GM12865 (cell line): ENCODE measurements at places on chromosomes 7 and 10.
A peak's percentile ranks its signal among the peaks of the same experiment; 100 is the strongest.

- no peak for DNase-seq
Measured at GRCh38 chr7:108418946-108419345, 37.3 kb downstream of the NRCAM start.

- peak; percentile 54 for DNase-seq
Measured at GRCh38 chr7:28815369-28815927, 142.7 kb downstream of the TRIL start.

GRCh38 chr7:149207324-149208035 is 12.1 kb downstream of the ZNF282 start:
- no peak for DNase-seq

DNA sequence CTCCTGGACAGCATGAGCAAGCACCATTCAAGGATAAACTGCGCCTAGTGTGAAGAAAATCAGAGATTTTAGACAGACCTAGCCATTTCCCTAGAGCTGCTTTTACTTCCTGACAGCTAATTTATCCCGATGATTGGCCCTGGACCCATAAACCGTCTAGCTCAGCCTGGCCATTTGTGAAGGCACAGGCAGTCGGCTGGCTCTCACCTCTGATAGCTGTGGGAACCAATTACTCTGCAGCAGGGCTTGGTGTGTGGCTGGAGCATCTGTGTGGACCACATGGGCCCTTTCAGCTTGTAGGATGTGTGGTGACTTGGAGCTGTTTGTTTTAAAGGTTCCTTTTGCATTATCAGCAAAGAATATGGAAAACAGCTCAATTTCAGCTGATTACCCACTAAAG is 111.1 kb upstream of the NPY start:
- no peak for DNase-seq

DNA sequence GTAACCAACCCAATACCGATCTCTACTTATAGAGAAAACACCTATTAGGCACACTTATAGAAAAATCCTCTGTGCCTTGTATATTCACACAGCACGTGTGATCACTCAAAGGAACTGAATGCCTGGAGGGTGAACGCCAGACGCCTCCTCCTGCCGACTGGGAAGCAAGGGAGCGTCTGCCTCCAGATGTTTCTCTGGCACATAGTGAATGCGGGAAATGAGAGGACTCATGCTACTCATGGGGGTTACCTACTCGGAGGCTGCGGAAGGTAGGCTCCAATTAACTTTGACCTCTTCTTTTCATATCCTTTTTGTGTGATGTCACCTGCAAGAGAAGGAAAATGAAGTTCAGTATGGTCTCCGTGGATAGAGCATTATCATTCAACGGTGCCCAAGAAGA is 203.3 kb downstream of the DIP2C start:
- no peak for DNase-seq

GRCh38 chr7:37421861-37422500 is 26.7 kb downstream of the ELMO1 start:
- no peak for DNase-seq

DNA sequence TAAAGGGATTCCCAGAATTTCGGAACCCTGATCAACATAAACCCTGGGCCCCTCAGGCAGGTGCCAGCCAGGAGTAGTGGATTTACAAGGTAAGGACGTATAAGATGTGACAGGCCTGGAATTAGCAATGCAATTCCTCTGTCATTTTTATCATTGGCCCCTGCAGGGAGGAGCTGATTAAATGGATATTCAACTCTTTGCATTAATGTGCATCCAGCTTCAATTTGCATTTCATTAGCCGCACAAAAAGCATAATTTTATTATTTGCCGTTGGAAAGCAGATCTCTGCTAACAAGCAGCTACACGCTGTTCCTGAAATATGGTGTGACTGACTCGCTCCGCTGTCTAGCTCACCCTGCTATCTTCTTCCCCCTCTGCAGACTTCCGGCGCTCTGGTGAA is 195.8 kb downstream of the RPS24 start:
- DNase-seq: no peak

GRCh38 chr7:42080841-42081586 is 156.0 kb downstream of the GLI3 start:
- DNase-seq: no peak

DNA sequence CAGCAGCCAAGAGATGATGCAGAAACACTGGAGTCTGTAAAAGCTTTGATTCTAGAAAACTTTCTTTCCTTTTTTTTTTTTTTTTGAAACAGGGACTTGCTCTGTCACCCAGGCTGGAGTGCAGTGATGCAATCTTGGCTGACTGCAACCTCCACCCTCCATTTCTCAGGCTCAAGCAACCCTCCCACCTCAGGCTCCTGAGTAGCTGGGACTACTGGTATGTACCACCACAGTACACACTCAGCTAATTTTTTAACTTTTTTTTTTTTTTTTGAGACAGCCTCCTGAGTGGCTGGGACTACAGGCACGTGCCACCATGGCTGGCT is 17.0 kb upstream of the BAG3 start:
- no peak for DNase-seq

DNA sequence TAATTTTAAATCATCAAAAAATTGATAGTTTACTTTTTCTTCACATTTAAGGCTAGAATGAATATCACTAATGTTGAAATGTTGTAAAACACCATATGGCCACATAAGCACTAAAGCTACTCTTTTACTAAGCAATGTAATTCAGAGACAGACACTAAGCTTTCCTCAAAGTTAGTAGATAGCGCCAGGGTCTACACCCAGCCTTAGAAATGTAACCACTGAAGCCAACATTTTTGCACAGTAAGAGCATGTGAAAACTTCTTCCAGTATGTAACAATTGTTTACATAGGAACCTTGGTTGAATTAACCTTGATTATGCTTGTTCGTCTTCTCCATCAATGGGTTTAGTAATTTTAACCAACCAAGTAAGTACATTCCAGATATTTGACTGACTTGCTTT is 28.4 kb upstream of the PRKG1 start:
- DNase-seq: no peak

GRCh38 chr7:102395592-102395872 is 631 bp upstream of the PRKRIP1 start:
- no peak for DNase-seq

DNA sequence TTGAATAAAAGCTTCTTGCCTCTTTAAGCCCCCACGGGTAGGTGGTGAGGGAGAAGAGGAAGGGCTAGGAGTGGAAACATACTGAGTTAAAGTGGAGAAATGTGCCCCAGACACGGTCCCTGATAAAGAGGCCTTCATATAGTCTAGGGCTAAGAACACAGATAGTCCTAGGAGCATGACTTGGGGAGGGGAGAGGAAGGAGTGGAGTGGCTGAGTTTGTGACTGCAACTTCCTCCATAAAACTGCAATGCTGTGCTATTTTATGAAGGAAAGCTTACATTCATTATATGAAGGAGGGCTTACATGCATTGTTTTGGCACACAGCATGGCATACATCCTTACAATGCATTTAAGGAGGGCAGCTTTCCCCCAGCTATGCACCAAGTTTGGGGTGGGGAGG is 1129.4 kb upstream of the LRRTM3 start:
- DNase-seq: no peak

DNA sequence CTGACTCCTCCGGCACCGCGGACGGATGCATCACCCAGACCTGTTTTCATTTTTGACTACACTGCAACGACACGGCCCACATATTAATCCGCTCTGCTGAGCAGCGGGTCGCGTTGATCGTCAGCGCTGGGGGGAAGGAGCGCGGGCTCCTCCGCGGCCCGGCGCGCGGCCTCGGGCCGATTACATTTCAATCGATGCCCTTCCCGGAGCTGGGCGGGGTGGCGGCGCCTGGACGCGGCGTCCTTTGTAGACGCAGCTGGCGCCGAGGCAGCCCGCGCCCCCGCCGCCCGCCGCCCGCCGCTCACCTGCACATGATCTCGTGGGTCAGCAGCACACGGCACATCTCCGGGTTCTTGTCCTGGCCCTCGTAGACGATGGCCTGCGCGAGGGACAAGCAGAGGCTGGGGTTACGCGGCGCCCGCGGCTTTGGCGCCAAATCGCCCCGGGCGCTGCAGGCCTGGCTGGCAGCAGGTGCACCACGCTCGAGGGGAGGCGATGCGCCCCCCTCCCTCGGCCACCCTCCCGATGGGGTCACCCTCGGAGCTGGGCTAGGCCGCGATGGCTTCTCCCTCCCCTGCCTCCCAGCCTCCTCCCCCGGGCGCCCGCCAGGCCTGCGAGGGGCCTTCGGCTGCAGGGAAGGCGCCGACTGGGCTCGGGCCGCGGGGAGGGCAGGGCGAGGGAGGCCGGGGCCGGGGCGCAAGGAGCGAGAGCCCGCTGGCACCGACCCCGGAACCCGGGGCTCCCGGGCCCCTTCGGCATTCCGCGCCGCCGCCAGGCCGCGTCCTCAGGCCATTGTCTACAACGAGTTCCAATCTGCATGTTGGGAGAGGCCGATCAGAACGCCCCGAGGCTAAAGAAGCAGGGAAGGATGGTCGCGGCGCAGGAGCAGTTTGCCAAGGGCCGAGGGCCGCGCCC is 5.2 kb downstream of the EBF3 start:
- DNase-seq: no peak

- DNase-seq: no peak
Measured at GRCh38 chr7:114852293-114852692, 69.6 kb upstream of the MDFIC start.

DNA sequence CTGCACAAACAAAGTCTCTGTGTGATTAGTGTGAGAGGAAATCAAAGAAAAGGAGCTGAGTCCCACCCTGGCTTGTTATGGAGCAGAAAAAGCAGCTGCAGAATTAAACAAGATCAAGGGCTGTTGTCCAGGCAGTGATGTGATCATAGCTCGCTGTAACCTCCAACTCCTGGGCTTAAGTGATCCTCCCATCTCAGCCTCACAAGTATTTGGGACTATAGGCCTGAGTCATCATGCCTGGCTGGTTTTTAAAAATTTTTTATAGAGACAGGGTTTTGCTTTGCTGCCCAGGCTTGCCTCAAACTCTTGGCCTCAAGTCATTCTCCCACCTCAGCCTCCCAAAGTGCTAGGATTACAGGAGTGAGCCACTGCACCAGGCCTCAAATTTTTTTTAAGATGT is 88.9 kb downstream of the IPMK start:
- DNase-seq: no peak

DNA sequence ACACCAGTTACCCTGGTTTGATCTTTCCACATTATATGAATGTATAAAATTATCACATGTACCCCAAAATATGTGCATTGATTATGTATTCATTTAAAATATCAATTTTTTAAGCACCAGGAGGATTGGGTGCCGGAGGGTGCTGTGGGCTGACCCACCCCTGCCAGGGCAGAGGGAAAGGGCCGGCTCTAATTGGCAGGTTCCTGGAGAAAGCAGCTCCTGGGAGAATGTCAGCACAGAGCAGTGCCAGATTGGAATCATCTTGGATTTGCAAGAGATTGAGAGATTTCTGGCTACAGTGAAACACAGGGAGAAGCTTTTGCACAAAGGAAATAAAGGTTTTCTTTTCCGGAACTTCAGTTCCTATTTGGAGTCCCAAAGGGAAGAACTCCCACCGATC is 264.4 kb upstream of the TCERG1L start:
- DNase-seq: no peak

DNA sequence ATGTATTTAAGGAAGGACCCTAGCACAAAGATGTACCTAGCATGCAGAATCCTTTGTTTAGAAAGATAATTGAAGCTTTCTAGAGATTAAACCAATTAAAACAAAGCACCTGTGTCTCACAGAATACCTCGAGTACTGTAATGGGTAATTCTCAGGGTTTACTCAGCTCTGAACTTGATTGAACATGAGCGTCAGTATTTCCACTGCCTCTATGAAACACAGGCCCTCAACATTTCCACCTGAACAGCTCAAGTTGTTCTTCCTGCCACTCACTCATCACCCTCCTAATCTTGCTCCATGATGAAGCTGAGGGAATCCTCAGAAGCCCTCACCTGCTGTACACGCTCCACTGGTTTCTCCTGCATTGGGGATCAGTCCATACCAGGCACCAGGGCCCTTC is 33.7 kb upstream of the FZD1 start:
- no peak for DNase-seq

- no peak for DNase-seq
Measured at GRCh38 chr10:52472406-52473146, 158.5 kb downstream of the DKK1 start.

- DNase-seq: no peak
Measured at GRCh38 chr10:12908773-12909172, 92.7 kb downstream of the CCDC3 start.

- no peak for DNase-seq
Measured at GRCh38 chr10:6337382-6337781, 134.7 kb downstream of the PFKFB3 start.

DNA sequence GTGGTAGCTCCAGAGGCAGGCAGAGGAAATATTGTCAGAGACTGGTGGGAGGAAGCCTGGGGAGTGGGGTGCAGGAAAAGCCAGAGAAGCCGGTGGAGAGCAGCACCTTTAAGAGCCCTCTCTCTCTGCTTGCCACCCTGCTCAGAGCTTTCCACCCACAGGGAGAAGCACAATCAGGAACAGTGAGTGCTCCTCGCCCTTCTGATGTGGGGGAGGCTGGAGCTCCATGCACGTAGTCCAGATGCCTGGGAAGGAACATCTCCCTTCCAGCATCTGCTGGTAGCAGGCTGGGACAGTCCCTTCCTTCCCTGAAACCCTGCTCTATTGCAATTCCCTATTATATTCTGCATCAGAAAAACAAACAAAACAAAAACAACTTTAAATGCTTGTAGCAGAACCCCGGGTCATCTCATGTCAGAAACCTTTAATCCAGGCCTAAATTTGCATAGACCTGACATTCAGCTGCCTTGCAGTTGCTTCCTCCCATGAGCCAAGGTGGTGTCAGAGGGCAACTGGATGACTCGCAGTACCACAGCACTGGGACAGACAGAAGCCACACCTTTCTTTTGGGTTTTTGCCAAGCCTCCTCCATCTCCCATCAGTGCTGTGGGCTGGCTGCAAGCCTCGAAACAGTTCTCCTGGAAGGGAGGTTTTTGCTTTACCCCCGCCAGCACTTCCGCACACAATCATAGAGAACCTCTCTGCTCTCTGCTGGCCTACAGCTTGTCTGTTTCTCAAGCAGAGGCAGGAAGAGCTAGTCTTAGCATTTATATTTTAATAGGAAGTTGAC is 13.1 kb downstream of the AVPI1 start:
- DNase-seq: no peak

GRCh38 chr10:111118758-111119157 is 41.9 kb downstream of the ADRA2A start:
- no peak for DNase-seq

DNA sequence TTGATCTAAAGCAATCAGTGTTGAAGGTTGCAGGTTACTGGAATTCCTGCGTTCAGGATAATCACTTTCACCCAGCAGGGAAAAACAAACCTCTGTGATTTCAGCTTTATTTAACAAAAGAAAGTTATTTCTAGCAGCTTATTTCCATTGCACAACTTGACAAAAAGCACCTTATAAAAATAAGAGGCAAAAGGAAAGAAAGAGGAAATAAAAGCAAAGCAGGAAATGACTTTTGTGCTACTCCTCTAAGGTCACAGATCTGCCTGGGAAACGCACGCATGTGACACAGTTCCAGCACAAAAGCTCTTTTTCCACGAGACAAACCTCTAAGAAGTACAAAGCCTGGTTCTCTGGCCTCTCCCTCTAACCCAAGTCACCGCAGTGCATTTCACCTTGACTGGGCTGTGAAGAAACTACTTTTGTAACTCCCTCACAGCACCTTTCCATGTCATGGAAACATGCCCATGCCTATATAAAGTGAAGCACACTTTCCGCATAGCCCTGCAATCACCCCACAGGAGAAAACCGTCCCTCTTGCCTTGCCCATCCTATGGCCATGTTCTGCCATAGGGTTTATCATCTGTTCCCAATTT is 870 bp downstream of the ANK3 start:
- DNase-seq: no peak
